ENCODE measurements at places on chromosomes 3 and 15.

DNA sequence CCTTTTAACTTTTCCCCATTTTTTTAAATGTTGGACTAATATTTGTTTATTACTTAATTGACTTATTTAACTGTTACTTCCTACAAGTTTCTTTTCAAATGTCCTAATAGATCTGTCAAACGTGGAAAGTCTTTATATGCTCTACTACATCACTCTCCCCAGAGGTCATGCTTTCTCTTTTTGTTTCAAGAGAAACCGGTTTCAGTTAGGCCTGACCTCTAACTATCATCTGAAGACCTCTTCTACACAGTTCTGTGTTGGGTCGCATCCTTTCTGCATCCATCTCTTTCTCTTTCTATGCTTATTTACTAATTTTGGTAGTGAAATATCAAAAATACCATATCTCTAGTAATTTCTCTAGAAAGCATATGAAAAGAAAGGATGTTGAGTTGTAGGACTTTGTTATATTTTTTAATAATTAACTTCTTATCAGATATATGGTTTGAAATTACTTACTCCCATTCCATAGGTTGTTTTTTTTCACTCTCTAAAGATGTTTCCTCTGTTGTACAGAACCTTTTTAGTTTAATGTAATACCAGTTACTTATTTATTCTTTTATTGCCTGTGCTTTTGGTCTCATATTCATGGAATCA is 781.2 kb upstream of the ARPP21 start:
- no peak for DNase-seq

- DNase-seq: no peak
These were observed 20.3 kb downstream of the CRTAP start for GRCh38 chr3:33134026-33134625.

DNA sequence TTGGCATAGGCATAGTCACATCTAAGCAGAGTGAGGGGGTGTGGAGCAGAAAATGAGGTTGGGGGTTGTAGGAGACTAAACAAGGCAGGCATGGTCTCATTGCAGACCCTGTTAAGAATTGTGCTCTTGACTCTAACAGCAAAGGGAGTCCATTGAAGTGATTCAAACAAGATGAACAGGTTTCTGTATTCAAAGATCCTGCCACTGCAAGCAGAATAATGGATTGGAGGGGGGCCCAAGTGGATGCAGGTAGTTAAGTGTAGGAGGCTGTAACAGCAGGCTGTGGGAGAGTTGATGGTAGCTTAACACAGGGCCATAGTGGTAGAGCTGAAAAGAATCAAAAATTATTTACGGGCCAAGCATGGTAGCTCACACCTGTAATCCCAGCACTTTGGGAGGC is 34.4 kb downstream of the CASR start:
- no peak for DNase-seq

DNA sequence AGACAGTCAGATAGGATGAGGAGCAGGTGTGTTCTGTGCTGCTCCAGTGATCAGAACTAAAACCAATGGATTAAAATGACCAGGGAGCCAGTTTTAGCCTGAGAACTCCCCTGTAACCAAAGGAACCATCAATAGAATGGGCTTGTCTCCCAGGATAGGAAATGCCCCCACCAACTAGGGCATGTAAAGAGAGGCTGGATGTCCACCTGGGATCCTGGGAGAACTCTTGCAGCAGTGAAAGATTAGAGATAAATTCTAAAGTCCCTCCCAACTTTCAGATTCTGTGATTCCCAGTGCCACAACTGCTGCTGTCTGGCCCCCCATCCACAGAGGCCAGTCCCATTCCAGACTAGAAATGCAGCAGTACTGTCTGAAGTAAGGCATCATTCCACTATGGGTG is 33.8 kb downstream of the HDC start:
- DNase-seq: no peak

DNA sequence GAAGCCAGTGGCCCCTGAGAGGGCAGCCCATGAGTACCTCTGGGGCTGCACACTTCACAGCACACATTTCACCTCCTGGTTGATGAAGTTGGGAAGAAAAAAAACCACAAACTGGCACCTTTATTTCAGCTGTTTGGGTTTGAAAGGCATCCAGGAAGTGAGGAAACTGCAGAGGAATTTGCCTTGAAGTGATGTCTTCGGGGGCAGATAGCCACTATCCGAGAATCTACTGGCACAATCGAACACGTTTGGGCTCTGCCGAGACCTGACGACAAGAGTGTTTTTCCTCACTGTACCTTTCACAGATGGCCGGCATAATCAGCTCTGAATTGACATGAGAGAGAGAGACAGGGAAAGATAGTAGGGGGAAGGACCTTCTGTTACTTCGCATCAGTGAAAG is 59.7 kb downstream of the LRIG1 start:
- DNase-seq: no peak

- DNase-seq: no peak
These were observed 19.3 kb upstream of the TOPAZ1 start for GRCh38 chr3:44222337-44222736.

GRCh38 chr15:76930831-76931396 is 635 bp upstream of the RCN2 start:
- DNase-seq: no peak

- no peak for DNase-seq
These were observed 13.8 kb downstream of the GMPS start for GRCh38 chr3:155884292-155884691.

- DNase-seq: no peak
These were observed 82.6 kb downstream of the TGFBR2 start for GRCh38 chr3:30688776-30689641.

GRCh38 chr3:191972714-191973398 is 511.9 kb downstream of the PYDC2 start:
- no peak for DNase-seq

GRCh38 chr3:110734524-110734923 is 337.1 kb upstream of the NECTIN3 start:
- no peak for DNase-seq

GRCh38 chr3:170749765-170750477 is 120.1 kb downstream of the RPL22L1 start:
- DNase-seq: no peak

DNA sequence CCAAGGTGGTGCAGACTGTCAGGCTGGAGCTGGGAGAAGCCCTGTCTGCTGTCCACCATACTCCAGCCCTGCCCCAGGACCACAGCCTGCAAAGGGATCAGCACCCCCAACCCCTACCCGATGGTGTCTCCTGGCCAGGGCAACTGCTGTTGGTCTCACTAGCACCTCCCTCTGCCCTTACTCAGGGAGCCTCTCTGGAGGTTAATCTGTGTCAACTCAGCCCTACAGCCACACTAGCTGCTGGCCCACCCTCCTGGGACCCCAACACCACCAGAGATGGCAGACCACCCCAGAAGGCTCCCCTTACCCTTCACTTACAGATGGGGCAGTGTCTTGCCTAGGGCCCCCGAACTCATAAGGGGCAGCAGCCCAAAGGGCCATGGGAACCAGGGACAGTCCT is 65.2 kb downstream of the TLE3 start:
- no peak for DNase-seq

DNA sequence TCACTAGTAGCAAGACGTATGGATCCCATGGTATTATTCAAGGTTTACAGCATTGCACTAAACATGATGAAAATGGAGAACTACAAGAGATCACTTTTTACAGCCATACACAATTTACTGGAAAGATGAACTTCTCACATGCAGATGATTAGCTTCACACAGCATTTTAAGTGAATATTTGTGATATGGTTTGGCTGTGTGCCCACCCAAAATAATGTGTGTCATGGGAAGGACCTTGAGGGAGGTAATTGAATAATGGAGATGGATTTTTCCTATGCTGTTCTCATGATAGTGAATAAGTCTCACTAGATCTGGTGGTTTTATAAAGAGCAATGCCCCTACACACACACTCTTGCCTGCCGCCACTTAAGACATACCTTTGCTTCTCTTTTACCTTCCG is 662.0 kb upstream of the CCDC54 start:
- no peak for DNase-seq

DNA sequence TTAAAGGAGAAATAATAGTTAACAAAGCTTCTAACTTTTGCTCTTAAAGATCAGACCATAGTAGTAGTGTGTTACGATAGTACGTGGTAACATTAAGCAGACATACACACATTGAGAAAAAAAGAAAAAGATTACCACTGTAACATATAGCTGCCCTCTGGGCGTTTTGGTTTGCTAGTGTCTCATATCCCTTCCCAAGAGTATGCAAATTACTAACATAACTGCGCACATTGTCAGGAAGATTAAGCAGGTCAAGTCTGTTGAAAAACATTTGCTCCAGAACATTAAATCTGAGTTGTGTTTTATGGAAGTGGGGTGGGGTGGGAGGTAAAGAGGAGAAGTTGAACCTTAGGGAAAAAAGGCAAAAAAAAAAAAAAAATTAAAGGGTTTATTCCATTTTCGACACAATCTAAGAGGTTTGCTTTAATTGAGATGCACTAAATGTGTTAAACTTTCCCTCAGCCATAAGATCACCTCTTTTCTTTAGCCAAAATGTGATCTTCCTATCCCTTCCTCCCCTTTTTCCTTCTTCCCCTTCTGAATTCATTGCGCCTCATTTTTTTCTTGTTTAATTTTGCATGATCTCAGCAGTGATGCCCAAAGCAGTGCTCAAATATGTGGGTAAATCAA is 1.5 kb upstream of the LRIG1 start:
- DNase-seq: no peak

DNA sequence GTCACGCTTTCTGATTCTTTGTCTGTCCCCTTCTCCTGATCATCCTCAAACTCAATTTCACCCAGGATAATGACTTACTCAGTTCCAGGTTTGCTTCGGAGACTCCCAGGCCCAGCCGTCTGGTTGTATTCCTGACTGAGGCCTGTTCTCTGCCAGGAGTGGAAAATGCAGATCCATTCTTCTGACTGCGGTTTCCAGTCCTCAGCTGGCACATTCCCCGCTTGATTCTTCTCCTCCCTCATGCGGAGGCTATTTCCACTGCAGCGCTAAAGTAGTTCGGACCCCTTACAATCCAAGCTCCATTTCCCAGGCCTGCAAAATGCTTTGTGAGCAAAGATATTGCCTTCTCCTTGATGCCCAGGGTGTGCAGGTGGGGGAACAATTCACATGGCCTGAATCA is 47.2 kb upstream of the GALNT15 start:
- DNase-seq: no peak

DNA sequence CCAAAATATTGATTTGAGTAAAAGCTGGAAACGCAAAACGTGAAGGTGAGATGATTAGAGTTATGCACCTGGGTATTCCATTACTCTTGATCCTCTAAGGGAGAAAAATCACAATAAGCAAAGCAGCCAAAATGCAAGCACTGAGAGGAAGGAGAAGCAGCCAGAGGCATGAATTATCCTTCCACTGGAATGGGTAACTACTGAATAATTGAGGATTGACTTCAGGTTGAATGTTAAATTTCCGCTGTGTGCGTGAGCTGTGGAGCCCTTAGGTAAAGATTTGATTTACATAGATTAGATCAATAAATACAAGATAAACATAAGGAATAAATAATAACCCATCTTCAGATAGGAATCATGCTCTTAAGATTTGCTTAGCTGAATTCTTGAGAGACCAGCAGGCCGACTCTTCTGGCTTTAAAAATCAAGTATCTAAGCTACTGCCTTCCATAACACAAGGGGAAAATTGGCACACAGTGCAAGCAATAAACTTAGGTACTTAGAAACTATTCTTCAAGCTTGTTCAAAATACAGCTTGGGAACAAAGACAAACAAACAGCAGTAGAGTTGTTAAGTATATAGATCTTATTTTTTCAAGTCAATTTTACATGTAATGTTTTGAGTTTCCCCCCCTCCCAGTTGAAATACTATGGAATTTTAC is 1459.5 kb downstream of the ZPLD1 start:
- no peak for DNase-seq

DNA sequence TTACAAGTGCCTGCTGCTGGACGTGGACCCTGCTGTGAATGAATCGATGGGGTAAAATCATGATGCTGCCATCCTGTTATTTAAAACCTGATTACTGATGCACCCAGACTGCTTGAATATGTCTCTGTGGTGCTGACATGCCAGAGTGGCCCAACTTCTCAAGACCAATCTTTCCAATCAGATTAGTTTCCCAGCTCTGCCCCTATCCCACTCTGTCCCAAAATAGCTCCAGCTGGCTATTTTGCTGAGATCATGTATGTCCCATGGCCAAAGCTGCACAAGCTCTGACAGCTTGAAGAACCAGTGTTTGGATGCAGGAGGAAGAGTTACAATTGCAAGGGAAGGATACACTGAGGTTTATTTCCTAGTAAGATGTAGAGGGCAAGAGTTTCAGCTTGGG is 153.6 kb downstream of the TMEM108 start:
- no peak for DNase-seq

GRCh38 chr15:43872416-43873020 is 45.7 kb downstream of the WDR76 start:
- DNase-seq: no peak

- DNase-seq: no peak
These were observed 4.2 kb downstream of the SEMA3B start for GRCh38 chr3:50272911-50273688.

DNA sequence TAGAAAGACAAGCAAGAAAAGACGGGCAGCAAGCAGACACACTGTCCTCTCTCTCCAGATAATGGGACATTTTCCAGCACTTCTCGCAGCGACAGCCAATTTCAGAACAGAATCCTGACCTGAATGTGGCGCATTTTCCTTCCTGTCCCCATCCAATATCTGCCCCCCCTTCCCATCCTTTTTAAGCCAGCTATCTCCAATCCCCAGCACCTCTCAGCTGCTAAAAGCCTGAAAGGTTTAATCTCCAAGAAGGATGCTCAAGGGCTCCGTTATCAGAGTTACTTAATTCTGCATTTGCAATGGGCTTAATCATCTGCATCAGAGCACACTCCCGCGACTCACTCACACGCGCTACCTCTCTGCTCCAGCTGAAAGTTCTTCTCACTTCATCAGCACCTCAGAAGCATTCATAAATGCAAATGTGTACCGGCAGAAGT is 50.5 kb downstream of the SRGAP3 start:
- DNase-seq: no peak

DNA sequence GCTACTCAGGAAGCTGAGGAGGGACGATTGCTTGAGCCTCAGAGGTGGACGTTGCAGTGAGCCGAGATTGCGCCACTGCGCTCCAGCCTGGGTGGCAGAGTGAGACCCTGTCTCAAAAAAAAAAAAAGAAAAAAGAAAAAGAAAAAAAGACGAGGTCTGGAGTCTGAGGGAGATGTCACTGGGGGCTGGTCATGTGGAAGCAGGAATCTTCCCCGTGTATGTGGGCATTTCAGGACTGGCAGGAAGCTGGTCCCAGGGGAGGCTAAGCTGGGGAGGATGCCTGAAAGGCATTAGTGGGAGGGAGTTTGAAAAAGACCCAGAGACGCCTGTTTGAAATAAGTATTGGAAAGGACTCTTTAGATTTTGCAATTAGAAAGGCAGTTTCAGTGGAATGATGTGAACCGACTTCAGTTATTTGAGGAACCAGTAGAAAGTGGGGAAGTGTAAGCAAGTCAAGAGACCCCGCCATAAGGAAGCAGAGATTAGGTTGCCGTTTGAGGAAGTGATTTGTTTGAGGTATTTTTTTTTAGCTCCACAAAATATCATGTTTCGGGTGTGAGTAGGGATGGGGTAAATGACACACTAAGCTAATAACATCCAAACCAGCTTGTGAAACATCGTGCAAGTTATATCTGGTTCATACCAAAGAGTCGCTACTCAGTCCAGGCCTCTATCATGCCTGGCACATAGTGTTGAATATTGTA is 55.5 kb downstream of the ST6GAL1 start:
- DNase-seq: no peak

- DNase-seq: peak; percentile 8
These were observed 38.3 kb downstream of the CPN2 start for GRCh38 chr3:194312743-194313281.

Data from NCI-H187 treated with DMSO at 0.1 percent for 48 hours (cell line).